Astrocyte of the spinal cord (primary cell): ENCODE measurements at places on chromosomes 7 and 10.

- no peak for DNase-seq
These were observed 171.6 kb downstream of the LHFPL3 start for GRCh38 chr7:104499975-104500374.

DNA sequence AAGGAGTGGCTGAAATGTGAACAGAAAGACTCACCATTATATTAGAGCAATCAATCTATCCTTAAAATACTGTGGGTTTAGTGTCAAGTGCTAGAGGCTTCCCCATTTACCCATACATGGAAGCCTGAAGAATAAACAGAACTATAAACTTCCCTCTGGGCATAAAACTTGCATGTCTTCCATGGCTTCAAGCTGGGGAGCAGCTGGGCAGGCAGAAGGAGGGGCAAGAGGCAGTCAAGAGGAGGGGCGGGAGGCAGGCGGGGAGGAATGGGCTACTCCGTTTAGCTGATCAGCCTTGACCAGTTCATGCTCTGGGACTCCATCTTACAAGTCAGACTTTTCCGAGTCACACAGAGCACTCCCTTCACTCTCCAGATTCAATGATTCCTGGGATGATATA is 3.5 kb upstream of the PRSS1 start:
- no peak for DNase-seq

GRCh38 chr10:119694608-119695007 is 31.2 kb upstream of the INPP5F start:
- no peak for DNase-seq

DNA sequence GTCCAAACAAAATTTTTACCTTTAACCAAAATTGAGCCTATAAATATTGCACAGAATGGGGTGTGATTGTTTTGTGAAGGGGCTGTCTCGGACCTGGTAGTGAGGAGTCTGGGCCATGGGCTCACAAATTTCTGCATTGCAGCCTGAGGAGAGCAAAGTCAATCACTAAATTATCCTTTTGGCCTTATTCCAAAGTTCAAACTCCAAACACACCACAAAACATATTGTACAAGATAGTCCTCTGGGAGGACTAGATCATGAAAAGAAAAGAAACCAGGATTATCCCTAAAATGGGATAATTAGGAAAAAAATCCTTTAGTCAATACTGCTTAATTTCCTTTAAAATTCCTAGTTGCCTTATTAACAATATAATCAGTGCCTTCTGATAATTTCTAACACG is 115.5 kb downstream of the BUB3 start:
- DNase-seq = no peak

- no peak for DNase-seq
These were observed 89.0 kb downstream of the TRIM24 start for GRCh38 chr7:138549082-138549481.

- no peak for DNase-seq
These were observed 33.0 kb downstream of the ORC5 start for GRCh38 chr7:104174798-104175197.

DNA sequence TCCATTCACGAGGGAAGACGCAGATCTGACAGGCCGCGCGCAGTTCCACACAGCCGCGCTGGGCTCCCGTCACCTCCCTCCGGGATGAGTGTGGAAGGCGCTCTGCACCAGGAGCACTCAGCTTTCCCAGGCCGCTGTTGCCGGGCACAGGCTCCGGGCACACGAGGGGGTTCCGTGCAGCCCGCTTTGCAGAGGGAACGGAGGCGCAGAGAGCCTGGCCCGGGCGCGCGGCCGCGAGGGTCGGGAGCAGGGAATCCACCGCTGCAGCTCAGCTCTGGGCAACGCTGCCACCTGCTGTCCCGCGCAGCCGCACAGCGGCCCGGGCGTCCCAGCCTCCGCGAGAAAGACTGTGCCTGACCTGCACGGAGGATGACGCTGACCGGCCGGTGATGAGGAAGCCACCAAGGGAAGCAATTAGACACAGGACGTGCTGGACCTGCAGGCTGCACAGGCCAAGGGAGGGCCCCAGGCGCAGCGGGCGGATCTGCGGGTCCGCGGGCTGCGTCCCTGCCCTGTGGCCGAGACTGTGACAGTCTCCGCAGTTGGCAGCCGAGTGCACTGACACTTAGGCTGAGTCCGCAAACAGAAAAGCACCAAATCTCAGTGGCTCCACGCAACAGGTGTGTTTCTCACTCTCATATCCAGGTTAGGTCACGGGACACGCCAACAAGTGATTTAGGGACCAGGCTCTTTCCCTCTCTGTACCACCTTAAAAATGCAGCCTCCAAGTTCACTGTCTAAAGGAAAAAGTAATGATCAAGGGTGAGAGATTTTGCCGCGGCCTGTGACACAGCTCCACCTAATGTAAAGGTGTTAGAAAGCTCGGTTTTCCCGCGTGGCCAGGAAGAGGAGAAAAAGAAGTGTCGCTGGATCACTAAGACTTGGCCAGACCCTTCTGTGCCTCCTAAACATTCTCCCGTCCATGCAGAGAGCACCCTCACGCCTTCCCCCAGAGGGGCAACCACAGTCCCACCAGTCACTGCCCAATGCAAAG is 94.5 kb downstream of the SEC61G start:
- DNase-seq = peak; percentile 15

DNA sequence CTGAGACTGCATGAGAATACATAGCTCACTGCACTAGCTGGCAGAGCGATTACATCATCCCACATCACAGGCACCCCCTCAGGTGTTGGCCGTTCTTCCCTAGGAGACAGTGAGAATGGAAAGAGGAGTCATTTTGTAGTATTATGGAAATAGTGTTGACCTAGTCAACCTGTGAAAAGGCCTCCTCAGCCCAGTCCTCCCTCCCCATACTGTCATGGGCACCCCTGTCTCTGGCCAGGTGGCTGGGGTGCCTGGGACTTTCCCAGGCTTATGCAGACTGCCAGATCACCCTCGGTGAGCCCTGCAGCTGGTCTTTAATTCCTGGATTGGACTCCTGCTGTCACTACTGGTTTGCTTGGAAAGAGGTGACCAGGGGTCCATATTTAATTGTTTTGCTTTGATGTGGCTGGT is 4.0 kb downstream of the INPP5A start:
- DNase-seq = no peak

DNA sequence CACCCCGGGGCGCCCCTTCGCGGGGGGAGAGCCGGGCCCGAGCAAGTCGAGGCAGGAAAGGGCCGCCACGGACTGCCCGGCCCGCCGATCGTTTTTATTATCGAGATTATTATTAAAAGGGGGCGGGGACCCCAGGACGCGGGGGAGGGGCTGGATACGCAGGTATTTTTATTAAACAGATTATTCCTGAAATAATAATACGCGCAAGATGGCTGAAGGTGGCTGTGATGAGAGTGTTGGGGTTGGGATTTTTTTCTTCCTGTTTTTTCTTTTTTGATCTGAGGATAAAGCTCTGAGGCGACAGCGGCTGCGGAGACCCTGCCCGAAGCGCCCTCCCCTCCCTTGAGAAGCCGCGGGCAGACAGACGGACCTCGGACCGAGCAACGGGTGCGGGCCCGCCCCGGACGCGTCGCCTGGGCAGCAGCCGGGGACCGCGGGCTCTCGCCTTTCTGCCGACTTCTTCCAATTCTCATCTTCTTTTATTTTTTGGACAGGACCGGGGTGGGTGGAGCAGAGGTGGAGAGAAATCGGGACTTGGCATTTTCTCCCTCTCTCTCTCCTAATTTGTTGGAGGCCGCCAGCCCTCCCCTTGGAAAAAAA is 1.4 kb upstream of the TRIM8 start:
- peak; percentile 60 for DNase-seq

GRCh38 chr7:91288208-91288824 is 24.1 kb downstream of the FZD1 start:
- DNase-seq = no peak

DNA sequence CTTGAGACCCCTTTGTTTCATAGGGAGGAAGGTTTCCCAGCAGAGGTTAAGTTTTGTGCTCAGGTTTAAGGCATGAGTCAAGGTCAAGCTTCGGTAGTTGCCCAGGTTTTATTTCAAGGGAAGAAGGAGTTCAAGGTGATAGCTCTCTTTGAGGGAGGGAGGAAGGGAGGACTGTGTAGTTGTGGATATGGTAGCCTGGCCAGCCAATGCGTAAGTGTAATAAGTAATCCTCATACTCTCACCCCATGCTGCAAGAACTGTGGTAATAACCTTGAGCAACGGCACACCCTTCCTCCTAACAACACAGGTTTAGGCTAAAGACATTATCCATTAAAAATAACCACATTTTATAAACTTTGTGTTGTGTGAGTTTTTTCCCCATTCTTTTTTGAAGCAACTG is 478.9 kb downstream of the KCNMA1 start:
- DNase-seq = no peak

GRCh38 chr10:122293156-122293960 is 22.3 kb downstream of the BTBD16 start:
- no peak for DNase-seq

GRCh38 chr7:26626156-26626555 is 238.2 kb downstream of the SKAP2 start:
- no peak for DNase-seq

- DNase-seq = no peak
These were observed 2.0 kb upstream of the DNAJC12 start for GRCh38 chr10:67839951-67840350.

GRCh38 chr7:55348502-55348901 is 16.6 kb upstream of the LANCL2 start:
- peak; percentile 40 for DNase-seq

GRCh38 chr7:21128062-21128817 is 299.6 kb upstream of the SP4 start:
- no peak for DNase-seq

- no peak for DNase-seq
These were observed 94.4 kb upstream of the KIAA1217 start for GRCh38 chr10:24114556-24114955.

GRCh38 chr7:107045980-107046379 is 1.5 kb downstream of the PRKAR2B start:
- DNase-seq = peak; percentile 46

GRCh38 chr7:23434147-23434917 is 36.0 kb downstream of the IGF2BP3 start:
- no peak for DNase-seq

- peak; percentile 85 for DNase-seq
These were observed 172.9 kb downstream of the DKK1 start for GRCh38 chr10:52486840-52487611.
